ENCODE measurements at places on chromosomes 5 and 9.

DNA sequence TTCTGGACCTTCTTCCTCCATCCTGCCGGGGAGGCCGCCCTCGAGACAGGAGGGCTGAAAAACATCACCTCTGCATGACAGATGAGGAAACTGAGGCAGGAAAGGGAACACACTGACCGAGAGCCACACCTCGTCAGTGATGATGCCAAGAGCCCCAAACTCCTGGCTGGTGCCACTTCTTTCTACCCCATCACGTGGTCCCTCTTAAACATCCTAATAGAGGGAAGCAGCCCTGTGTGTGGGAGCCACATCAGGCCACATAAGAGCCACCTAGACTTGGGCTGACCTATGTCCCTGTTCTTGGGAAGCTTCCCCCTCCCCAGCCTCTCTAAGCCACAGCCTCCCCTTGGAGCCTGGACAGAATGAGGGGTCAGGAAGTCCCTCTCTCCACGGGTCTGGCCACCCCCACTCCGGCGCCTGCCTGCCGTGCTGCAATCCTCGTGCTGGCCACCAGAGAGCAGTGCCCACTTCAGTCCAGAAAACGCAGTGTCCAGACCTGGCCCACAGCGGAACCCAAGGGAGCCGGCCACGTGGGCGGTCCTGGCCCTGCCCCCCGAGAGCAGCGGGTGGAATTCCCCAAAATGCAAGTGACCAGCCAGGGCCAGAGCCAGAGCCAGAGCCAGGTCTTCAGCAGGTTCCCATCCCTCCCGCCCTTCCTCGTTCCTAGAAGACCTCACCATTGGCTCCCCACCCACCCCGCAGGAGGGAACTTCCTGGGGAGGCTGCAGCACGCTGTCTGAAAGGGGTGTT, 54.7 kb upstream of the SARDH start:
- DNase-seq, result peak; percentile 17

DNA sequence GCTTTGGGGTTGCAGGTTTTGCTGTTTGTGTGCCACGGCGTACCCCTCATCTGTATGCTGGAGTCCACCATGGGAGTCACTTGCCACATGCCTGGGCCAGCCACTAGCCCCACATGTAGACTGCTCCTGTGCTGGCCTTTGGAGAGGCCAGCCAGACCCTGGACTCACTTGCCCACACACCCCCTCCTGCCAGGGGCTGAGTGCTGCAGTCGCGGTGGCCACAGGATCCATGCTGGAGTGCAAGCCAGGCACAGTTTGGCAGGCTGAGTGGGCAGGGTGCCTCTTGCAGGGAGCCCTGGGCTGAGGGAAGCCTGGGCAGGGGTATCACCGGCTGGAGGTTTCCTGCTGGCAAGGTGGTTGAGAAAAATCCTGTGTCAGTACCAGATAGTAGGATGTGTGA, 25.6 kb upstream of the GCNT1 start:
- DNase-seq, result no peak

- no peak for DNase-seq
These were observed 66.5 kb downstream of the SV2C start for GRCh38 chr5:76149636-76150035.

DNA sequence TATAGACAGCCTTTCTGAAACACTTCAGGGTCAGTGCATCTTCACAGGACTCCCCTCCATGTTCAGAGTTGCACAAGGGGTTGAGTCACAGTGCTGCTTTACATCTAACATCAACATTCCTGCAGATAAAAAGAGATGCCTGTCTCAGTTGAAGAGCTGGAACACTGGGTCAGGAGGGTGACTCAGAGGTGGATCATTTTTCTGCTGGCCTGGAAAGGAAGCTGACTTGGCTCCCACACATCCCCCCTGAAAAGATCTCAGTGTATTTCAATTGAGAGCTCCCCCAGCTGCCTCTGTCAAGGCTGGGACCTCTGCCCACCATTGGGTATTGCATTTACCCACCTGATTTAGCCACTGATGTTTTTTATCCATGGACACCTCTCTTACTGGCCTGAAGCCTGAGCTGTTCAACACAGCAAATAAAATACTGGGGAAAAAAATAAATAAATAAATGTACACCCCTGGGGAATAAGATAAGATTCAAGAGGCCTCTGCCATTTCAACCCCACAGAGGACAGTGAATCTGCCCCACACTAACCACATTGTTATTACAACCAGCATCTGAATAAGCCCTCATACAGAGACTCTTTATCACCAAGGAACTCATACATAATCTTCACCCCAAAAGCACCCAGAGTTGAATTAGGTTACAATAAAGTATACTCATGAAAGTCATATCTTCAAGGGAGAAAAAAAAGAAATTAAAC, 716.4 kb downstream of the SEMA5A start:
- no peak for DNase-seq

DNA sequence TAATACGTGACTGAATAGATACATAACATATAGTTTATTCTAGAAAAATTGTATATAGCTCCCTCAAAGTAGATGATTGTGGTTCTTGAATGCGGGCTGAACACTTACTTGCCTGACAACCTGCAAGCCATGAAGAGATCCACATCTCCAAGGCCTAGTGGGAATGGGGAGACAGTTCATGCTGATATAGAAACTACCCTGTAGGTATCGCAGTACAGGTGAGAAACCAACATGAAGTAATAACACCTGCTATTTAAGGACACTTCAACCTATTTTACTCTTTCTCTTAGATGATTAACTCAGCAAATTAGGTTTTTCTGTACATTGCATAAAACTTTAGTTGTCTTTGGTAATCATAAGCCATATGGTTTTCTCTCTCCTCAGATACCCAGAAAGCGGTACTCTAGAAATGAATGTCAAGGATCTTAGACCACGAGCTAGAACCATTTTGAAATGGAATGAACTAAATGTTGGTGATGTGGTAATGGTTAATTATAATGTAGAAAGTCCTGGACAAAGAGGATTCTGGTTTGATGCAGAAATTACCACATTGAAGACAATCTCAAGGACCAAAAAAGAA, 47.3 kb downstream of the UHRF2 start:
- DNase-seq, result no peak

GRCh38 chr5:119341452-119342349, 14.1 kb upstream of the TNFAIP8 start:
- no peak for DNase-seq

GRCh38 chr5:136276946-136277345, 84.0 kb upstream of the SMIM32 start:
- DNase-seq, result no peak

DNA sequence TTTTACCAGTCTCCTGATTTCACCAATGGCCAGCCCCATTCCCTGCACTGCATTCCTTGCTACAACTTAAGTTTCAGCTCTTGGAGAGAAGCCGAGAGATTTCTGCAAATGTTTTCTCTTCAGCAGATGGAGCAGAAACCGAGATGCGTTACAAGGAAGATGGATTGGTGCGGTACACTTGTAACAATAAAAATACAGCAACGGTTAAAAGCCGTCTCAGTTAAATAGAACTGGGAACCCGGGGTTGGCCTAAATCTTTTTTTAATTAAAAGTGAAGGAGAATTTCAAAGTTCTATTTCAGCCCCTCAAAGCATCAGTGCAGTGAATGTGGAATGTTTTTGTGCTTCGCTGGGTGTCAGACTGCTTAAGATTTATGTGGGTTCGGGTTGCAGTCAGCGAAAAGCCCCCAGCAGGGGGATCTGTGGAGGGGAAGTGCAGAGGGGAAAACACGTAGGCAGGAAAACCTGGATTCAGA, 19.8 kb downstream of the BRINP1 start:
- DNase-seq, result no peak

DNA sequence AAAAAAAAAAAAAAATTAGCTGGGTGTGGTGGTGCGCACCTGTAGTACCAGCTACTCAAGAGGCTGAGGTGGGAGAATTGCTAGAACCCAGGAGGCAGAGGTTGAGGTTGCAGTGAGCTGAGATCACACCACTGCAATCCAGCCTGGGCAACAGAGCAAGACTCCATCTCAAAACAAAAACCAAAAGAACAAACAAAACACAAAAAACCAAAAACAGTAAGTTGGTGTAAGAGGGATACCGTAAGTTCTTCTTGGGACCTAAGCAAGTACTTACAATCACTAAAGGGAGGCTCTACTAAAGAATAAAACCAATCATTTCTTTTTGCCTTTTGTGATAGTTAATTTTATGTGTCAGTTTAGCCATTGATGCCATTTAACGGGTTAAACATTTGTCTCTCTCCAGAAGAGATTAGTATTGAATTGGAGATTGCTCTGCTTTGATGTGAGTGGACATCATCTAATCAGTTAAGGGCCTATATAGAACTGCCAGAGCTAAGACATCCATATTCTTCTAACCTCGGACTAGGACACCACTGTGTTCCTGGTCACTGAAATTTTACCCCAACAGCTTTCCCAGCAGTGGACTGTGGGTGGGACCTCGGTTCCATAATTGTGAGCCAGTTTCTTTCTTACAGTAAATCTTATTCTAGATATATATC, 10.5 kb upstream of the ETF1 start:
- no peak for DNase-seq
